Effector memory CD4-positive, alpha-beta T cell (primary cell): ENCODE measurements at places on chromosomes 11 and 22.

DNA sequence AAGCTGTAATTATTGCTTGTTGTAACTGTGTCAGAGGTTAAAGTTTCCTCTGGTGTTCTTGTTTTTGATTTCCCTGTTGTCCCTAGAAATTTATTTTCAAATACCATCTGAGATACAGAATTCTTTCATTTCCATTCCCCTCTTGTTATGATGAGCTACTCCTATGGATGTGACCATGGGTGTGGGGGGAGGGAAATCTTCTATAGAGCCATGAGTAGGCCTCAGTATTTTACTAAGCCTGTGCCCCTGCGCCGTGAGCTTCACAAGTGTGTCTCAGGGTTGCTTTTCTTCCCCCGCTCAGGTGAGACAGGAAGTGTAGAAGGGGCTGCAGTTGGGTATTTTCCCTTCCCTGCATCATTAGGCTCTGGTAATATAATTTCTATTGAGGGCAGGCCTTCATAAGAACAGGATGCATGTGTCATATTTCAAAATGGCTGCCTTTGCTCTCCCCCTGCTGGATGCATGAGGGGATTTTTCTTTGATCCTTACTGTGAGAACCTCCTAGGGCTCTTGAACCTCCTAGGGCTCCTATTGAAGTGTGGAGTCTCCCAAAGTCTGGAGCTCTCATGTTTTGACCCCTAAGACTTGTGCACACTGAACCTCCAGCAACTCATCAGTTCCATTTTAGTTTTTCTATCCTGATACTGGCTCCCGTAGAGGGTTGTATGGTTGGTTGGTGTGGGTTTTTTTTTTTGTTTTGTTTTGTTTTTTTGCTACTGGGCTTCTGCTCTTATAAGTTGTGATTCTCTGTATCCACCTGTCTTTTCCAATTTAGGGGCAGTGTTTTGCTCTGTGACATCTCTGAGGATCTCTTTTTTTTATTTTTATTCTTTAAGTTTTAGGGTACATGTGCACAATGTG, 658.2 kb downstream of the NTM start:
- DNase-seq, result no peak

DNA sequence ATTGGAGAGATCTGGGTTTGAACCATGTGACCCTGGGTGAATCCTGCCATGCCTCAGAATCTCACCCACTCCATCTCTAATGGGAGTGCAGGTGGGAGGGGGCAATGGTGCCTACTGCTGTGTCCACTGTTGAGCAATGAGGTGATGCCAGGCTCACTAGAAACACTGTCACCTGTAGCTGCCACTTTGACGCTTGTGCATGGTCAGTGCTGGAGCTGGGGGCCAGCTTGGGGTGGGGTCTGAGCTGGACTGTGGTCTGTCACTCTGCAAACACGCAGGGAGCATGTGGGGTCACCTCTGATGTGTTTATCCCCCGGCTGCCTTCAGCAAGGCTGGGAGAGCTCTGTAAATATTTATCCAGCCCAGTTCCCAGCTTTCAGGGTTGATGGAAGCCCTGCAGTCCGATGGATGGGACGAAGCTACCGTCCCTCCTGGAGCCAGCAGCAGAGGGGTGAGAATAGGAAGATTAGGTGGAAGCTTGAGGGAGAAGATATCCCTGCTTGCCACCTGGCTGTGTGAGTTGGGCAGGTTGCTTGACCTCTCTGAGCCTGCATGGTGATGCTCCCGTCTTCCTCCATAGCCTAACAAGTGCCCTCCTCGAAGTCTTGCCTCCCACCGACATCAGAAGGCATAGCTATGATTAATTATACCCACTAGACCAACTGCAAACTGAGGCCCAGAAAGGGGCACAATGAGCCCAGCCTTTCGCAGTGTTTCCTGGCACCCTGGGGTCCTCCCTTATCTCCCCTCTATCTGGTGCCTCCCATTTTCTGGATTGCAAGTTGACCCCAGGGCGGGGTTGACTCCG, 1.7 kb downstream of the MMP11 start:
- DNase-seq, result no peak

DNA sequence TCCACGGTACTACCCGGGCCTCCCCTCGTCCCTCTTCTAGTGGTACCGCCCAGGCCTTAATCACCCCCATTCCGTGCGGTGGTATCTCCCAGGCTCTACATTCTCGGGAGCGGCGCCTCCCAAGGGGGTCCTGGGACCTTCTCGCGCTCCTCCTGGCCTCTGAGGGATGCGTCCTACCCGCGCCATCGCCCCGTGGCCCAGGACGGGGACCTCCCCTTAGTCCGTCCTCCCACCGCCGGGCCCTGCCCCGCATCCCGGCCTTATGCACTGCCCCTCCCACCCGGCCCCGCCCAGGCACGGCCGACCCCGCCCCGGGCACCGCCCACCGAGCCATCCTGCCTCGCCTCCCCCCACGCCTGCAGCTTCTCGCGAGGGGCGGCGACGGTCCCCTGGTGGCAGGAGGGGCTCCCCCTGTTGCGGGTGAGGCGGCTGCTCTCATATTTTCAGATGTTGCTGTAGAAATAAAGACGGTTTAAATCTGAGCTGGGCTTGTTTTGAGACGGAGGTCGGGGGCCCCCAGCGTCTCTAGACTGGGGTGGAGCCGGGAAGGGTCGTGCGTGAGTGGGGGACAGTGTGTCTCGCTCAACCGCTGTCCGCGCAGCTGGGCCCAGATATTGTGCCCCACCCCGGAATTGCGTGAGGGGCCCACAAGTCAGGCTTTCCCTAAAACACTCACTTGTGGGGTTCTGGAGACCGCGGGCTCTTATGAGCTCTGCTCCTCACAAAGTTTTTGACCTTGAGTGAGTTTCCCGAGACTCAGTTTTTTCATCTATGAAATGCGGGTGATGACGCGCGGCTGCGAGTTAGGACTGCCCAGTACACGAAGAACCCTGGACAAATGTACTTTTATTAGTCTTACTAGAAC, 828 bp upstream of the RAB1B start:
- peak; percentile 78 for DNase-seq

DNA sequence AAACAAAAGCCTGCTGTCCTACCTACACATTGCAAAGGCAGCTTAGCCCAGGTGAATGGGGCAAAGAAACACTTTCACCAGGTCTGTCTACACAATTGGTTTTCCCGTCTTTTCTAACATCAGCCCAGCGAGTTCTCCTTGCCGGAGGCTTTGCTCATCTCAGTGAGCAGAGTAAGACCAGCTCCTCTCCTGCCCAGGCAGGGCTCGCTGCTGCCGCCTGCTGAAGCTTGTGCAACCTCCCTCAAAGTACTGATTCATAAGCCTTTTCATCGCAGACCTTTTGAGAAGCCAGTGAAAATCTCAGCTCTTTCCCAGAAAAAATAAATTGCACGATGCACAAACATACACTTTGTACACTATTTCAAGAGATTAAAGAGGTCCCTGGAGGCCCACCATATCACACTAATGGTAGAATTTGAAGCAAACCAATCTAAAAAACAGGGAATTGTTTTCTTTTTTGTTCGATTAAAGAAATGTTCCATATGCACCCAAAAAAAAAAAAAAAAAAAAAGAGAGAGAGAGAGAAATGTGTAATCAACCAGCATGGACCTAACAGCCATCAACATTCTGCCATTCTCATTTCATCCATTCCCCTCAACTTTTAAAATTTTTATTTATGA, 328.1 kb upstream of the MPPED2 start:
- no peak for DNase-seq

DNA sequence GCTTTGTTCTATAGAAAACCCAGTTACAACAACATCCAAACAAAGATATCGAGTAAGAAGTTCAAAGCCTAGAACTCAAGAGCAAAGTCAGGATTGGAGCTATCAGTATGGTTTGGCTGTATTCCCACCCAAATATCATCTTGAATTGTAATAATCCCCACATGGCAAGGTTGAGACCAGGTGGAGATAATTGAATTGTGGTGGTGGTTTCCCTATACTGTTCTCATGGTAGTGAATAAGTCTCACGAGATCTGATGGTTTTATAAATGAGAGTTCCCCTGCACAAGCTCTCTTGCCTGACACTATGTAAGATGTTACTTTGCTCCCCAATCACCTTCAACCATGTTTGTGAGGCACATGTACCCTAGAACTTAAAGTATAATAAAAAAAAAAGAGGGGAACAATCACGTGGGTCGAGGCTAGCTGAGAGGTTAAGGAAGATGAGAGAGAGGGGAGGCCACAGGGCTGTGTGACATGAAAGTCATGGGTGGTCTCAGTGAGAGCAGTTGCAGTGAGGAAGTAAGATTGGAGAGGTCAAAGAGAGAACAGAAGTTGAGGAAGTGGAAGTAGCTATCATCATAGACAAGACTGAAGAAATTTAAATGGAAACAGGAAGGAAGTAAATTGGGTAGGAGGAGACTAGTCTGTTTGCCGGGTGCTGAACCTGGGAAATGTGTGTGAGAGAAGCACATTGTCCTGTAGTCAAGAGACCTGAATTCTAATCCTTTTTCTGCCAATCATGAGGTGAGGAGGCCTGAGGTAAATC, 80.1 kb upstream of the CD44 start:
- no peak for DNase-seq

- no peak for DNase-seq
Observed at GRCh38 chr11:8679006-8679405, 3.5 kb downstream of the TRIM66 start.

DNA sequence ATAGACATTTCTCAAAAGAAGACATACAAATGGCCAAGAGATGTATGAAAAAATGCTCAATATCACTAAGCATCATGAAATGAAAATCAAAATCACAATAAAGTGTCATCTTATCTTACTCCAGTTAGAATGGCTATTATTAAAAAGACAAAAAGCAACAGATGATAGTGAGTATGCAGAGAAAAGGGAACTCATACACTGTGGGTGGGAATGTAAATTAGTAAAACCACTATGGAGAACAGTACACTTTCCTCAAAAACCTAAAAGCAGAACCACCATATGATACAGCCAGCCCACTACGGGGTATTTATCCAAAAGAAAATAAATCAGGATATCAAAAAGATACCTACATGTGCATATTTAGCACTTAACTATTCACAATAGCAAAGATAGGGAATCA, 700.0 kb upstream of the ANO5 start:
- DNase-seq, result no peak

DNA sequence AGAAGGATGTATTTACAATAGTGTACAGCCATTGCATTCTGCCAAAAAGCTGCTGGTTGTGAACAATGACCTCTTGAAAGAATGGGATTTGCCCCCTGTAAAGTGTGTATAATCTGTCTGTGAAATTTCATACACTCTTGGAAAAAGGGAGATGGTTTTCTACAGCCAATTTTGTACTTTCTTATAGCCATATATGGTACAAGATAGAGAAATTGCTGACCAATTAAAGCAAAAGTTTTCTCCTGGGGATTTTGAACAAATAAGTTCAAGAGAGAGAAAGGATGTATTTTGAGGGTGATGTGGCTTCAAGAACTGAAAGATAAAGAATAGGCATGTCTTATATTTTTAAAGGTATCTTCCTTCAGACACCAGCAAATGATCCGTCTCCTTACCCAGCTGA, 211.0 kb downstream of the NAV2 start:
- DNase-seq, result no peak

DNA sequence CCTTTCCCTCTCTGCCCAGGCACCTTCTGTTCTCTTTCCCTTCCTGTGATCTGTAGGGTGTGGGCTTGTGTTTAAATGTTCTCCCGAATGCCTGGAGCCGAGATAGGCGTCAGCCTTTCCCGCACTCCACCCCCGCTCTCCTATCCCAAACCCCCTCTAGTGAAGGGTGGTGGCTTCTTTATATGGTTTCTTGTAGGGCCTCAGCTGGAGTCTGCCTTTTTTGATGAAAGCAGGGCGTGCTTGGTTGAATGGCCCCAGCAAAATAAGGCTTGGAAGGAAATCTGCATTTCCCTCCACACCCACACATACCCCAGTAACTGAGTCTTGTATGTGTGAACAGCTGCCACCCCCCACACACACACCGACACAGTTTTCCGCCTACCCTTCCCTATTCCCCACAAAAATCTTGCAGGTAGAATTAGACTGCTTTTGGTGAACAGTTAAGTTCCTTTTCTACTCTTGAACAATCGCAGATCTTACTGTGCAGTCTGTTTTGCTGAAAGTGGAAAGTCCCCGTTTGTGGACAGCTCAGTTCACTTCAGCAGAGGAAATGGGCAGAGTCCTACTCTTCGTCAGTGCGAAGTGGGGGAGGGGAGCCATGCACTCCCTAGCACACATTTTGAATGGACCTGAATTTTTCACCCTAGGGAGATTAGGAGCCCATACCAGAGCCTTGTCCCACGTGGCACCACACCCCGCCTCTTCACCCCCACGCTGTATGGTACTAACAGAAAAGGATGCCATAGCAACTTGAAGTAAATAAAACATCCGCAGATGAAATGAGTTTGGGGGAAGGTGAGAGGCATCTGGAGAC, 25.5 kb upstream of the GRK2 start:
- DNase-seq, result peak; percentile 77

- DNase-seq, result peak; percentile 73
Observed at GRCh38 chr22:36385491-36386350, 2.0 kb downstream of the MYH9 start.

GRCh38 chr11:103529181-103529684, 420.0 kb downstream of the DYNC2H1 start:
- no peak for DNase-seq

- no peak for DNase-seq
Observed at GRCh38 chr22:46050916-46051614, 74.1 kb upstream of the WNT7B start.

DNA sequence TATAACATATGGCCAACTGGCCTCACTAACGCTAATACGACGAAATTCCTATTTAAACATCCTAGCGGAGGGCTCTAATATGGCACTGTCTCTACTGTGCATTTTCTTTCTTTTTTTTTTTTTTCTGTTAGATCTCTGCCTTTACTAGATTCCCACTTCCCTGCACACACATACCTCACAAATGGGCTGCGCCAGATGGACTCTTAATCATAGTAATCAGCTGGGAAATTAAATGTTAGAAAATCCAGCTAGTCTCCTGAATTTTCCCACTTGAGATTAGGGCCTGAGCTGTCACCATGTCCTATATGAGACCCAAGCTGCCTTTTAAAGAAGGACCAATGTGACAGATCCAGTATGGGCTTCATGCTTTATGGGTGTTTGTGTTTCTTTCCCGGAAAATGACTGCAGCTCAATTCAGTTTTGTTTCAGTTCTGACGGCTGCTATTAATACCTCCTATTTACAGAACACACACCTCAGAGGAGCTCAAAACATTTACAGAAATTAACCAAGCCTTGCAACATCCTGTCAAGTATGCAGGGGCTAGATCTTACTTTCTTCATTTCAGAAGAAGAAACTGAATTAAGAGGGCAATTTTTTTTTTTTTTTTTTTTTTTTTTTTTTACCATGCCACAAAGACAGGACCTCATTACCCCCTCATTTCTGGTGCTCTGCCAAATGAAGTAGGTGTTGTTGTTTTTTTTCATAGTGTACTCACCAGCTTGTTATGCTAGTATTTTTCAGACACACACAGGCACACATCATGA, 49.8 kb upstream of the BLID start:
- no peak for DNase-seq

GRCh38 chr22:19178065-19178656, 375 bp downstream of the SLC25A1 start:
- peak; percentile 48 for DNase-seq

DNA sequence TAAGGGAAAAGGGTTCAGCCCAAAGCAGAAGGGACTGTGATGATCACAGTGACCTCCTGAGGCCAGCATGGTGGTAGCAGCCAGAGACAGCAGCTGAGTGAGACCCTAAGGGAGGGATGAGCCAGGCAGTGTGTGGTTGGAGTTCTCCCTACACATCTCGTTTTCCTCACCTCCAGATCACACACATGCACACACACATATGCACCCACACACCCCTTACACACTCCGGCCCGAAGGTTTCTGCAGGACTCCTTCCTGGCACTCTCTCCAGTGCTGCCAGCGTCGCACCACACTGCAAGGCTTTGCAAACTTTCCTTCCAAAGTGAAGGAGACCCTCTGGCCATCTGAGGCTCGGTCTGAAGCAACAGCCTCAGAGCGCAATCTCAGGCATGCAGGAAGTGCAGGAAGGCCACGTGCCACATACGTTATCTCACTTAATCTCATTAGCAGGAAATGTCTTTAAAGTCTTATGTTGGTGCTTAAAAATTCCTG, 26.9 kb upstream of the TP53I11 start:
- DNase-seq, result no peak
